LNCaP clone FGC (cell line): ENCODE measurements at places on chromosomes 4 and X.

- no peak for DNase-seq
Measured at GRCh38 chr4:73828956-73829355, 7.5 kb upstream of the CXCL6 start.

DNA sequence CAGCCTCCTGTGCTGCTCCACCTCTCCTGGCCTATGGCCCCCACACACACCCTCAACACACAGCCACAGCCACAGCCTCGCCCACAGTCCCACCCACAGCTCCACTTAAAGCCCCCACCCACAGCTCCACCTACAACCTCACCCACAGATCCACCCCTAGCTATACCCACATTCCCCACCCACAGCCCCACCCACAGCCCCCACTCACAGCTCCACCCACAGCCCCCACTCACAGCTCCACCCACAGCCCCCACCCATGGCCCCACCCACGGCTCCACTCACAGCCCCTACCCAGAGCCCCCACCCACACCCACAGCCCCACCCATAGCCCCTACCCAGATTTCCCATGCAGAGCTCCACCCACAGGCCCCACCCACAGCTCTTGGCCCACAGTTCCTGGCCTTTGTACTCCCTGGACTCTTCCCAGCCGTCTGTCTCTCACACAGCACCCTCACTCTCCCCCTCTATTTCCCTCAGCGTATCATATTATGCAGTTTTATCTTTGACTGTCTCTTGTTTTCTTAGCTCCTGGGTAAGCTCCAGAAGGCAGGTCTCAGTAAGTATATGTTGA is 322.5 kb downstream of the EVC2 start:
- no peak for DNase-seq

- DNase-seq: no peak
Measured at GRCh38 chrX:132809581-132809980, 148.8 kb downstream of the HS6ST2 start.

DNA sequence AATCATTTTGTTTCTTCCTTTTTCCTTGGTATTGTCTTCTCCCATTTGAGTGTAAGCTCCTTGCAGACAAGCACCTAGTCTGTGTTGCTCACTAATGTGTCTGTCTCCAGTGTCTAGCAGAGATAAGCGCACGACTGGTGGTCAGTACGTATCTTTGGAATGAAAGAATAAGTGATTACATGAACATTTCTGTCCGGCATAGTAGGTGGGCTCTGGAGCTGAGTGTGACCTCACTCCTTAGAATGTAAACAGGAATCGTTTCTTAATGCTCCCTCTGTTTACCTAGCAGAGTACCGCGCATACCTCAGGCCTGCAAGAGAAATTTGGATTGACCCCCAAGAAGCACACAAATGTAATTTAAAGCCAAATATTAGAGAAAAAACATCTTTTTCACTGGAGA is 235.4 kb downstream of the MAML3 start:
- DNase-seq: no peak

- no peak for DNase-seq
Measured at GRCh38 chr4:26325191-26325590, 4.4 kb downstream of the RBPJ start.

DNA sequence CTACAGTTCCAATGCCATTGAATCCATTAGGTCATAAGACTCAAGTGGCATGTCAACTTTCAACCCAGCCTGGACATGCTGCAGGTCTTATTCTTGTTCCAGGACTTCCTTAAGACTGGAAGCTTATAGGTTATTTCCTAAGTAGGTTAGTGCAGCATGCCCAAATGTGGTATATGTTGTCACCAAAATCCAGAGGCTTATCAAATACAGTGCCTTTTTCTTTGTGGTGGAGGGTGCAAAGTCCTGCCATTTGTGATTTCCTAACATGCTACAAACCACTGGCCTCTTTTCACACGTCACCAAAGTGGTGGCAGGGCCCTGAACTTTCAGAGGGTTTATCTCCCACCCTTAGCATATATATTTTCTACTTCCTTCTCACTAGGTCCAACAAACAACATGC is 9.7 kb upstream of the TMEM184C start:
- DNase-seq: no peak

- DNase-seq: no peak
Measured at GRCh38 chr4:99029018-99029735, 33.7 kb downstream of the METAP1 start.

DNA sequence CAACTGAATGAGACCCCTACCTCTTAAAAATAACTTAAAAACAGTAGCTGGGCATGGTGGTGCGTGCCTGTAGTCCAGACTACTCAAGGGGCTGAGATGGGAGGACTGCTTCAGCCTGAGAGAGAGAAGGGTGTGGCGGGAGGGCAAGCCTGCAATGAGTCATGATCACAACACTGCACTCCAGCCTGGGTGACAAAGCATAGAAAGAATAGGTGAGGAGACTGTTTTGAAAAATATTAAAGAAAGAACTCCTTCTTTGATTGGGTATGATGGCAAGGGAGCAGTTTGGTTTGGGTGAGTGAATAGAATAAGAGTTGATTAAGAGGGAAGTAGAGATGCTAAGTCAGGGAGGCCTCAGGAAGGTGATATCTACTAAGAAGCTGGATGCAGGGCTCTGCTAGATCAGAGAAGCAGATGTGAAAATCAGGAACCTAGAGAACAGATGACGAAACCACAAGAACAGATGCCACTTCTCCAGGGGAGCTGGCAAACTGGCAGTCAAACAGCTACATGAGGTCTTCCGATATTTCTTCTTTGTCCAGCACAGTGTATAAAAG is 318.6 kb downstream of the OPHN1 start:
- DNase-seq: no peak

DNA sequence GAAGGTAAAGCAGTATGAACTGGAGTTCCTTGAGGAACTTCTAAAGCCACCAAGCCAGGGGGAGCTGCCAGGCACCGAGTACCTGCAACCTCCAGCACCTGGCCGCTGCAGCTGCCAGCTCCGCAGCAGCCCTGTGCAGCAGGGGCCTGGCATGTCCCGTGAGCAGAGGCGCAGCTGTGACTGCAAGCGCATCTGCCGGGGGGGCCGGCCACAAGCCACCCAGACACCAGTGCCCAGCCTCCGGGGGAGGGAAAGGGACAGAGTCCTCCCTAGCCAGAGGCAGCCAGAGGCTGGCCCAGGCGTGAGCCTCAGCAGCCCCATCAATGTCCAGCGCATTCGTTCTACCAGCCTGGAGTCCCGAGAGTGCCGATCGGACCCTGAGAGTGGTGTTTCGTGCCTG is 26.6 kb upstream of the PRPS1 start:
- no peak for DNase-seq

- DNase-seq: no peak
Measured at GRCh38 chr4:10951306-10951705, 266.7 kb upstream of the CLNK start.

- no peak for DNase-seq
Measured at GRCh38 chr4:151841107-151841506, 80.3 kb upstream of the GATB start.

DNA sequence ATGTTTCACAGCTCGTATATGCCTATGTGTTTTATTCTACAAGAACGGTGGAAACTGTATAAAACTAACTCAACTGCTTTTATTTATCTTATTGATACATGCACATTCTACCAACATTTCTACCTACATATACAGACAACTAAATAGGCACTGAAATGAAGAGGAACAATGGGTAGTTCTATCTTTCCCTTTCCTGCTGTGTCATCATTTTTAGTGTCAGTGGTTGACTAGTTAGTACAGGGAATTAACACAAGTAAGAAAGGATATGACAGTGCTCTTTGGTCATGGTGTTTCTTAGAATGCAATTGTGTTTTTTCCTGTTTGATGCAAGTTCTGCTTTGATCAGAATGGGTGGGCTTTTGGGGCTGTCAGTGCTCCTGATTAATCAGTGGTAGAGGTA is 293.8 kb upstream of the CTSO start:
- DNase-seq: no peak

DNA sequence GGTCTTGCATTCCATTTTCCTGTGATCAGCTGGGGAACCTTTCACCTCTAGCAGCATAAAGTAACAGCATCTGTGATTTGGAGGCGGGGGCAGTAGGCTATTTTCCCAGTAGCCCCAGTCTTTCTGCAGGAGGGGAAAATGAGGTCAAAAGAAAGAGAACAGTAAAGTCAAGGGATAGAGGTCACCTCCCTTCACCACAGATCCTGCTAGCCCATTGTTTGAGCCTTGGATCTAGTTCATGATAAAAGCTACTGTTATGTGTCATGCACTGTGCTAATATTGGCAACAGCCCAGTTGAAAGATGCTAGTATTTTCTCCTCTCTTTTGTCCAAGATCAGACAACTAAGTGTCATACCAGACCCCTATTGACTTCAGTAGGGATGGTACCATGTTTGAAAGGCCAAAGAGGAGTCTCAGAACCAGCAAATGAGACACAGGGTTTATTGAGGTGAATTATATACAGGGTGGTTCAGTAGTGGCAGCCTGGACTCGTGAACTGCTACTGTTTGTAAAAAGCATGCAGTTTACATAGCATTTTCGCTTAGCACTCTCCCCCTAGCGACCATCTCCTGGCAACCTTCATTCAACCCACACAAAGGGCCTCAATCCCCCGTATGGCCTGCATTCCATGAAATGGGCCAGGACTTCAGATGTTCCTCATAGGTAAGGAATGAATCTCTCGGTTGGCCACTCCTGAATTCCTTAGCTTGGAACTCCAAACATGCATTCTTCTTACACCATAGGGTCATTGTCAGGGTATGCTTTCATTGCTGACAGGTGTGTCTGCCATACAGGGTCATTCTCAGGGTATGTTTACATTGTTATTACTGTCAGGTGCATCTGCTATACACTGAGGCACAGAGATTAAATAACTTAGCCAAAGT is 170.0 kb upstream of the FRMPD4 start:
- DNase-seq: no peak

DNA sequence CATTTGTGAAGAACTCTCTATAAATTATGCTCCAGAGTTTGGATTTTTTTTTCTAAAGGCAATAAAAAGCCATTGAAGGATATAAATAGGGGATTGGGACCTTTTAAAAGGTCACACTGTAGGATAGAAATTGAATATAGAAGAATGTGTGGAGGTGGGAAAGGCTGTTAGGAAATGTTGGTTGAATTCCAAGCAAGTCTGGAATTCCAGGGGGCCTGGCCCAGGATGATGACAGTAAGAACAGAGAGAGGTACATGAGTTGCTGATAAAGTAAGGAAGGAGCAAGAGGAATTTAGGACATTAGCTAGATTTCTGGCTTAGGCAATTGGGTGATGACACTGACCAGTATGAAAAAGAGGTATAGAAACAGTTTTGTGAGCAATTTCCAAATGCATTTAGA is 95.4 kb upstream of the USP38 start:
- DNase-seq: no peak

GRCh38 chrX:135544338-135544948 is 24.0 kb downstream of the INTS6L start:
- DNase-seq: no peak

GRCh38 chrX:154812341-154813101 is 7.2 kb upstream of the MPP1 start:
- DNase-seq: no peak

- DNase-seq: no peak
Measured at GRCh38 chr4:159188646-159189045, 85.8 kb downstream of the RAPGEF2 start.

DNA sequence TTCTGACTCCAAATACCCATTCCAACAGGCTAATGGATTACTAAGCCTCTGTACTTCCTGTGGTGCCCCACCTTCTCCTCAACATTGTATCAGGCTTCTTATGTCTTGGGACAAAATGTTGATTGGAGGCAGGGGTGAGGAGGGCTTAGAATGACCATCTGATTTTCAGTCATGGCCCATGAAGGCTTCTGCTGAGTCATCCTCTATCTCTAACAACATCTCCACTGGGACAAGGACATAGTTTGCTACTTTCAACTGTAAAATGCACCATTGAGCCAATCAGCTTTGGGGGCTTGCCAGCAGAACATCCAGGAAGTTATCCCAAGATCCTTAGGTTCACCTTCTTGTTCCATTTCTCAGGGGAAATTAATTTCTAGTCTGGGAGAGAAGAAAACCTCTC is 29.5 kb downstream of the MAGEB17 start:
- no peak for DNase-seq

DNA sequence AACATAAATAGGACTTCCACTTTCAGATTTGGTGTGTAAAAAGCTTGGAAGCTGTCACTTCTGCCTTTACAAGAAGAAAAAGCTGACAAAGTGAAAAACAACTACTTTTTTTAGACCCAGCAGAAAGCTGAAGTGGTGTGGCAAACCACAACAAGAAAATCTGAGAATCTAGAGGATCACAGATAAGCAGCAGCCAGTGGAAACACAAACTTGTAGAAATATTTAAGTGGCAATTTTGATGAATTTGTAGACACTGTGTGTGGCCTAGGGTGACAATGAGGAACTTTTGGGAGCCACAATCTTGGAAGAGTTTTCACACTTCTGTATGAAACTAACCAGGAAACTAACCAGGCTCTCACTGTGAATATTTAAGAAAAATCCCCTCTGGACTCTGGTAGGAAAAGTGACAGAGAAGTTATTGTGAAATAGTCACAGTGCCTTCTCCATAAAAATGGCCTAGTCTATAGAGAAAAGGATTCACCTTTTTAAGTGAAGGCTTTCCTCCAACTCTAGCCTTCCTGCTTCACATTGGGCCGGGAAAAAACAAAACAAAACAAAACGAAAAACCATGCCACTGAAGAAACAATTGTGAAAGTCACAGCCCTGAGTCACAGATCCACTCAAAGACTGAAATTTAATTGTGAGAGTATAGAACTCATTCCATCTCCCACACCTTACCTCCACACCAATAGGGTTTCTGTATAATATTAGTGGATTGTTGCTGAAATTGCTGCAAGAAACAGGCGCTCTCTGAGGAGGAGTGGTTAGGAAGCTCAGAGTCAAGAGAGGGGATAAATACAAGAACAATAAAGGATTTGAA is 26.7 kb upstream of the GUCY1A1 start:
- no peak for DNase-seq

GRCh38 chr4:147985376-147985775 is 253.5 kb downstream of the ARHGAP10 start:
- DNase-seq: no peak

DNA sequence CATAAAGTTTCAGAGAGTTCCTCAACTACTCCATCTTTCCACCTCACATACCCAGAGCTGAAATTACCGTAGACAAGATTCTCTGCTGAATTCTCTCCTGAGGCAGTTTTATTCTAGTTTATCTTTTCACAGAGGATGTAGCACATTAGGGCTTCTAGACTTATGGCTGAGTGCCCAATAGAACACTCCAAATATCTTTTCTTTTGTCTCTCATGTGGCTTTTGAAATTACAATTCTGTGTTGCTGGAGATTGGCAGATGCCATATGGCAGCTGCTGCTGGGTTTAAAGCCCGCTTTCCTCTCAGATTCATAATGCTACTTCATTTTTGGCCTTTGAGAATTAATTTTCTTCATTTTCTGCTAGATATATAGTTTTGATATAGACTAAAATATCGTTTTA is 107.6 kb upstream of the BANK1 start:
- DNase-seq: no peak

- DNase-seq: no peak
Measured at GRCh38 chr4:118983831-118984230, 95.2 kb downstream of the SYNPO2 start.

- DNase-seq: no peak
Measured at GRCh38 chrX:25151749-25152148, 136.0 kb upstream of the ARX start.
